ENCODE measurements at places on chromosomes 6 and 20.
A peak's percentile ranks its signal among the peaks of the same experiment; 100 is the strongest.

- DNase-seq = no peak
Measured at GRCh38 chr6:53611342-53611741, 54.2 kb downstream of the KLHL31 start.

DNA sequence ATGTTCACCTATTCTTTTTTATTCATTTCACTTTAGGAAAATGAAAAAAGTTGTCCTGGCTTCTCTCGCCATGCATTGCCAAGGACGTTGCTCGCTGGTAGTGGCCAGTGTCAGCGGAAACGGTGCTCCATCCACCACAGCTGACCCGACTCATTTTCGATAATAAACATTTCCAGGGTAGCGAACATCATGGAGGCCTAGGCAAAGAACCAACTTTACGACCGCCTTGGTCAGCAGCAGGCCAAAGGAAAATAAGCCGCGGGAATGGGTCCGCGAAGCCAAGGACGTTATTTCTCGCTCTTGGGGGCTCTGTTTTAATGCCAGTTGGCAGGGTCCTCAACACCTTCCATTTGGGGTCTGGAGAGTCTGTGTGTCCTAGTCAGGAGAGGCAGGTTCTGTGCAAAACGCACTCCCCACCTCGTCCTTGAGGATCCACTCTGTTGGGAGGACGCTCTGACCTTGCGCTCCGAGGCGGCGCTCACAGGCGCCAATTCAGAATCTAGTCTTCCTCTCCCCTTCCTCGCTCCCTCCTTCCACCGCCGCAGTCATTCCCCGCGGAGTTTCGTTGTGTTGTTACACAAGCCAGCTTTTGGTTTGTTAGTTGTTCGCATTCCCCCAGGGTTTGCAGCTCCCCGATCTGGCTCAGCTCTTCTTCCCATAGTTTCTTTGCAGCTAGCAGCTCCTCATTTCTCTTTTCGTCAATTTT is 4.1 kb upstream of the PAX1 start:
- DNase-seq = no peak

DNA sequence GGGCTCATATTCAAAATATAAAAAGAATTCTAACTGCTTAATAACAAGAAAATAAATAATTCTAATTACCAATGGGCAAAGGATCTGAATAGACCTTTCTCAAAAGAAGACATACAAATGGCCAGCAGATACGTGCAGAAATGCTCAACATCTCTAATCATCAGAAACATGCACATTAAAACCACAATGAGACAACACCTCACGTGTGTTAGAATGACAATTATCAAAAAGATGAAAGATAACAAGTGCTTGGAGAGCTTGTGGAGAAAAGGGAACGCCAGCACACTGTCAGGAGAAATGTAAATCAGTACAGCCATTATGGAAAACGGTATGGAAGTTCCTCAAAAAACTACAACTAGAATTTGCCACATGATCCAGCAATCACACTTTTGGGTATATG is 53.6 kb downstream of the MBOAT1 start:
- no peak for DNase-seq

- no peak for DNase-seq
Measured at GRCh38 chr6:63476302-63476701, 96.0 kb upstream of the LOC128125822 start.

GRCh38 chr6:18099511-18099910 is 23.0 kb downstream of the NHLRC1 start:
- no peak for DNase-seq

GRCh38 chr20:41222703-41223102 is 85.4 kb downstream of the PLCG1 start:
- no peak for DNase-seq

DNA sequence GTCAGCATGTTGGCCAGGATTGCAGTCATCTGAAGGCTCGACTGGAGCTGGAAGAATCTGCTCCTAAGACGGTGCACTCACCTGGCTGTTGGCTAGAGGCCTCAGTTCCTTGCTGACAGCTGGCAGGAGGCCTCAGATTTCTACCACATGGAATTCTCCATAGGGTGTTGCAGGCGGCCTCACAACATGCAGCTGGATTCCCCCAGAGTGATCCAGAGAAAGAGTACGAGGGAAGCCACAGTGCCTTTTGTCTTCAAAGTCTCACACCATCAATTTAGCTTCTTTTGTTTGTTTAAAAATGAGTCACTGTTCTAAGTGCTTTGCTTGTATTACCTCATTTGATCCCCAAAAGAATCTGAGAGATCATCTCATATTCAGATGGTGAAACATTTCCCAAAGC is 65.5 kb upstream of the FYN start:
- DNase-seq = no peak

- no peak for DNase-seq
Measured at GRCh38 chr20:52965380-52965779, 6.8 kb upstream of the TSHZ2 start.

DNA sequence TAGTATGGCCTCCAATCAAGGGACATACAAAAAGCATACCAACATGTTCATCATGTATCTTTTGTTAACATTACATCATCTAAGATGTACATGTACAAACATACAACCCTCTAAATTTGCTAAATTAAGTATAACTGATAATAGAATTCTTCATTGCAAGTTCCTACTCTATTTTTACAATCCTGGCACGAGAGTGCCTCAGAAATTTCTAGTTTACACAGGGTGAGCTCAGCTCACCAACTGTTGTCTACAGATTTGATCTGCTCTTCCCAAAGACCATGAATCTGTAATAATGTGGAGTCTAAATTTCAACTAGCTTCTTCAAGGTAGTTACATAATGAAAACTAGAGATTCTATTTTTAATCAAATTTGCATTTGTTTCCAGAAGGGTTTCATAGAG is 179.7 kb downstream of the HIVEP2 start:
- no peak for DNase-seq

DNA sequence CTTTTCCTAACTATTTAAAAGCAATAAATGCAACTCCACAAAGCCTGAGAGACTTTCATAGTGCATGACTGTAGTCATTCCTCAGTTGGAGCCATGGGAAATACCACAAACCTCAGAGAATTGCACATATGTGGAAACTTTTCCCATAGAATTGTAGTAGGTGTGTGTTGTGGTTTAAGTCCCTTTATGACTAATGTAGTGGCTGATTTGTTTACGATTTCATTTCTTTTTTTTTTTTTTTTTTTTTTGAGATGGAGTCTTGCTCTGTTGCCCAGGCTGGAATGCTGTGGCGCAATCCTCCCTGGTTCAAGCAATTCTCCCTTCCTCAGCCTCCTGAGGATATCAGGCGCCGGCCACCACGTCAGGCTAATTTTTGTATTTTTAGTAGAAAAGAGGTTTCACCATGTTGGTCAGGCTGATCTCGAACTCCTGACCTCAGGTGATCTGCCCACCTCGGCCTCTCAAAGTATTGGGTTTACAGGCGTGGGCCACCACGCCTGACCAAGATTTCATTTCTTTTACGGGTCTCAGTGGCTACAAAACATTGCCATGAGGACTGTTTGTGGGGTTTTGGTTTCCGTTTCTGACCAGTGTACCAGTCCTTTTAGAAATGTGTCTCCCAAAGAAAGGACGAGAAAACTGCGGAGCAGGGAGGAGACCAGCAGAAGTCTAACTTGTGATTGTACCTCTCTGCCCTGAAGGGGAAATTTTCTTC is 212.1 kb upstream of the MARCKS start:
- DNase-seq = no peak

GRCh38 chr6:104162036-104162669 is 697.6 kb downstream of the HACE1 start:
- no peak for DNase-seq

DNA sequence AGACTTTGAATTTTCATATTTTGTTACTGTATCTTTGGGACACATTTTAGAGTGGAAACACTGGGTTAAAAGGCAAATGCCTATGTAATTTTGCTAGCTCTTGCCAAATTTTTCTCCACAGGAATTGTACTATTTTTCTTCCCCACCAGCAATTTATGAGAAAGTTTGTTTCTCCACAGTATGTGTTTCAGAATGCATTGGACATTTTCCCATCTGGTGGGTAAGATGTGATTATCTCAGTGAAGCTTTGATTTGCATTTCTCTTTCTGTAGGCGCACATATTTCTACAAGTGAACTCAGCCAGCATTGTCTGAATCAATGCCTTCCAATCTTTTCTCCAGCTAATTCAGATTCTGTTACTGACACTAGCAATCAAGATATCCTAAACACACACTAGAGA is 157.8 kb downstream of the RCAN2 start:
- DNase-seq = no peak

DNA sequence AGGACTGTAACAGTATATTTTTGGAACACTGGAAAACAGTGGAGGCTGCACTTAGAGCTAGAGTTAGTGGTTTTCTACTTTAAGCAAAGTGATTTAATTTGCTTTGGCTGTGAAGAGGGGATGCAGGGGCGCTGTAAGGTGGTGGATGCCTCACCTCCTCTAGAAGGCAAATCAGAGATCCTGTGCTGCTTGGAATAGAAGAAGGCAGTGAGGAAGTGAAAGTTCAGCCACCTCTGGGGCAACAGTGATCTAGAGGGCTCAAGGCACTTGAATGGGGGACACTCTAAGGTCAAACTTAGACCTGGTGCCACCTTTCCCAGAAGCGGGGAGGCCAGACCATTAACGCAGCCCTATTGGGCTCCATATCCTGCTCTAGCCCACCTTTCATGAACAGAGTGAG is 19.0 kb upstream of the SNRPB2 start:
- DNase-seq = no peak

DNA sequence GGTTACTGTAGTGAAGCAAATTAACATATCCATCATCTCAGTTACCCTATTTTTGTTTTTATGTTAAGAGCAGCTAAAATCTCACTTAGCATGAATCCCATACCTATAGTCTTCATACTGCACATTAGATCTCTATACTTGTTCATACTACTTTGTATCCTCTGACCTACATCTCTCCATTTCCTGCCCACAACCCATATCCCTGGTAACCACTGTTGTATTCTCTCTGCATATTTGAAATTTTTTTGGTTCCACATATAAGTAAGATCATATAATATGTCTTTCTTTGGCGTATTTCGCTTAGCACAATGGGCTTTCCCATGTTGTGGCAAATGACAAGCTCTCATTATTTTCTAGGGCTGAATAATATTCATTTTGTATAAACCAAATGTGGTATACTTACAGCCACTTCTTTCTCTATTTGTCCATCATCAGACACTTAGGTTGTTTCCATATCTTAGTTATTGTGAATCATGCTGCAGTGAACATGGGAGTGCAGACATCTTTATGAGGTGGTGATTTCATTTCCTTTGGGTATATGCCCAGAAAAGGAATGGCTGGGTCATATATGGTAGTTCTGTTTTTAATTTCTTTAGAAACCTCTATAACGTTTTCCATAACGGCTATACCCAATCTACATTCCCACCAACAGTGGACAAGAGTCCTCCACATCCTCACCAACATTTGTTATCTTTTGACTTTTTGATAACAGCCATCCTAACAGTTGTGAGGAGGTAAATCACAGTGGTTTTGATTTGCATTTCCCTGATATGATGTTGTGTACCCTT is 39.8 kb downstream of the BACH2 start:
- DNase-seq = no peak

DNA sequence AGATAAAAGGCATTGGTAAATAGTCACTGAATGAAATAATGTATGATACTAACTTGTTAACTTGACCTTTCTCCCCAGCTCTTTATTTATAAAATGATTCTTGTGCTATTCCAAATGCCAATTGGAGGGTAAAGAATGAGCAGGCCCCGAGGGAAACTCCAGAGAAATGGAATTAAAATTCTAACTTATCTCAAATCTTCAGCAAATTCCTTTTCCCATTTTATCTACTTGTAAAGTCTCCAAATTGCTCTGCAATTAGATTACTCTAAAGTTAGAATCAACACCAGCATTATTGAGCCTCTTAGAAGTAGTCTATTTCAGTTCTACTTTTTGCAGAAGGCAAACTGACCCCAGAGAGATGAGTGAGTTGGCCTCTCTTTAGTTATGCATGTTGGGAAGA is 165.9 kb upstream of the PREP start:
- DNase-seq = no peak

DNA sequence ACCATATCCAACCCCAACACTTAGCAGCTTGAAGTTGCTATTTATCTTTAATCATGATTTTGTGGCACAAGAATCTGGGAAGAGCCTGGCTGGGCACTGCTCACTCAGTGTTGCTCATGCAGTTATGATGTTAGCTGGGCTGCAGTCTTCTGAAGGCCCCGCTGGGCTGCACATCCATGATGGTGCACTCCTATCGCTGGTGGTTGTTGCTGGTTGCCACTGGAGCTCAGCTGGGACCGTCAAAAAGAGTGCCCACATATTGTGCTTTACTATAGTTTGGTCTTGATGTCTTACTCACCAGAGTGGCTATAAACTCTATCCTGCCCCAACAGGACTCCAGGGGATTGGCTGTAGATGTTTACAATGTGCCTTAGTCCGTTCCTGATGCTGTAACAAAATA is 137.8 kb downstream of the PCSK2 start:
- no peak for DNase-seq

DNA sequence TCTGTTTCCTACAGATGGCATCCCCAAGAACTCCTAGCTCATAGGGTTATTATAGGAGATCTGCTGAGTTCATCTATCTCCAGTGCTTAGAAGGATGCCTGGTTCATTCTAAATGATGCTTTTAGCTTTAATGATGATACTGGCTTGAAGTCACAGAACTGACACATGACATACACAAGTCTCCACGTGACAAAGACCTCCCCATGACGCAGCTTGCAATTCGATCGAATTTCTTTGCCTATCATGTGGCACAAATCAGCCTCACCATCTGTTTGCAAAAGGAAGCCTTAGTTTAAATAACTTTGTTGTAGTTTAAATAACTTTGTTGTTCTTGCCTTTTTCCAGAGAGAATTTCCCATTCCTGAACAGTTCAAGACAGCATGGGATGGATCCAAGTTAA is 44.1 kb upstream of the FAM8A1 start:
- no peak for DNase-seq

DNA sequence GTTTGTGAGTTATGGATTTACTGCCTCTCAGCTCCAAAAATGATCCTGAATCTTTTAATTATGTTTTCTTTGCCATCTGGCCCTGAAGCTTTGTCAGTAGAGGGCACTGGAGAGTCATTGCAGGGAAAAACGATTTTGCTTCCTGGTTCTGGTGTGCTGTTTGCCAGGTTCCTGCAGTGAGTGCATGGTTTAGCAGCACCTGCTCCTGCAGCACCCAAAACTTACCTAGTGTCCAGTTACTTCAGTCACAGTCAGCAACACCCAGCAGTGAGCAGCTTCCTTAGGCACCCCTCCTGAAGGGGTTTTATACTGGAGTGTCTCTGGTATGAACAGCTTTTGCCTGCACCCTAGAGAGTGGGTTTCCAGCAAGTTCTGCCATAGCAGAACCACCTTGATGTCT is 6.0 kb upstream of the TRIM26 start:
- DNase-seq = peak; percentile 60

GRCh38 chr6:34235307-34236130 is 1.2 kb upstream of the HMGA1 start:
- DNase-seq = peak; percentile 81

GRCh38 chr6:23642849-23643248 is 483.2 kb upstream of the NRSN1 start:
- no peak for DNase-seq

DNA sequence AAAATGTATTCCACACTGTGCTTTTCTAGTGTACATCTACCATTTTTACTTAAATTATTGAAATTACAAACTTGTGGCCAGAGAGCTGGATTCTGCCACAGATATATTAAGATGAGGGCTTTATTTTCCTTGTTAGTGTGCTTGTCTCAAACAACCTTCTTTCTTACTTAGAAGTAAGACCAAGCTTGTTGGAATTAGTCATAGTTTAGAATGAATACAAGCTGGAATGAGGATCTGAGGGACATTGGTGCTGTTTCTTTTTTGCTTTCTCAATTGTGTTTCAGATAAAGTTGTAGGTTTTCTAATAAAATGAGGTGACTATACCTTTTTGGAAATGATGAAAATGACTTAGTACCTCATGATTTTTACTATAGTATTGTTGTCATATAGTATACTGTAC is 40.3 kb downstream of the UBR2 start:
- no peak for DNase-seq

- peak; percentile 19 for DNase-seq
Measured at GRCh38 chr20:46230801-46231282, 77.5 kb downstream of the CDH22 start.

All from activated CD4-positive, alpha-beta memory T cell treated with anti-CD3 and anti-CD28 coated beads for 36 hours (primary cell).